ENCODE measurements at places on chromosomes 4 and X.

DNA sequence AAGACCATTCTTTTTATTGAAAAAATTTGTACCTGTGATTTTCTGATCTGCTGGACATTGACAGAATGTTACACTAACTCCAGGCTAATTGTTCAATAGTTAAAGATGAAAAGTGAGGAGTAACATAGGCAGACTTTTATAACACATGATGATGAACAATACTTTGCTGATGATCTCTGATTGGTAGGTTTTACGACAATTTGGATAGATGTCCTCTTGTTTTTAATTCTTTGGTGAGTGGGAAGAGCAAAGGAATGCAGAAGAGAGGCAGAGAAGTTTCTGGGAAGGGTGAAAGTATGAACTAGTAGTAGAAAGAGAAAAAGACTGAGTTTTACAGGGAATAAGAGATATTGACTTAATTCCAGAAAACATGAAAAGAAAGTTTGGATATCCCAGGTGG, 267.3 kb upstream of the HAND2 start:
- no peak for DNase-seq

DNA sequence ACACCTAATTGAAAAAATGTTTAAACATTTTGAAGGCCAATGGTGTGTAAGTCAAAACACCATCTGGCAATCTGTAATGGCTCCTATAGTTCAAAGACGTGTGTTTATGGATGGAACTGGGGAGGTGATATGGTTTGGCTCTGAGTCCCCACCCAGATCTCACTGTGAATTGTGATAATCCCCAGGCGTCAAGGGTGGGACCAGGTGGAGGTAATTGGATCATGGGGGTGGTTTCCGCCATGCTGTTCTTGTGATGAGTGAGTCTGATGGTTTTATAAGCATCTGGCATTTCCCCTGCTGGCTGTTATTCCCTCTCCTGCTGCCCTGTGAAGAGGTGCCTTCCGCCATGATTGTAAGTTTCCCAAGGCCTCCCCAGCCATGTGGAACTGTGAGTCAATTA, 52.2 kb downstream of the ADRA2C start:
- no peak for DNase-seq

GRCh38 chr4:74283614-74284013, 24.7 kb upstream of the EPGN start:
- no peak for DNase-seq

GRCh38 chr4:57425610-57426009, 315.4 kb upstream of the IGFBP7 start:
- DNase-seq: no peak

DNA sequence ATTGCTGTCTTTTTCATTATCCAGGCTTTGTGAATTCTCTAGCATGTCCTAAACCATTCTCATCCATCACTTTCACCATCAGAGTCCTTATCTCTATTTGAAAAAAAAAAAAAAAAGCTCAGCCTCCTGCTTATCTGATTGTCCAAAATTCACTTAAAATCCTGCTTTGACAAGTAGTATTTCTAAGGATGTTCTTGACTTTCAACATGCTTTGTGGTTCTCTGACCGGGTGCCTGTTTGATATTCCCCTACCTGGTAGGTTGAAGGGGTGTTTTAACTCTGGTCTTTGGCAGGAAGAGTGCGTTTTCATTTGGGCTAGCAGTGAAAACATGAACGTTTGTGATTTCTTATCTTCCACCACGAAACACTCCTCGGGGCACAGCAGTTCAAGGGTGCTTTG, 17.3 kb upstream of the BBS12 start:
- DNase-seq: no peak

GRCh38 chrX:13891377-13892140, 74.7 kb upstream of the GPM6B start:
- DNase-seq: no peak

- no peak for DNase-seq
Observed at GRCh38 chr4:48131736-48132135, 2.3 kb downstream of the TXK start.

DNA sequence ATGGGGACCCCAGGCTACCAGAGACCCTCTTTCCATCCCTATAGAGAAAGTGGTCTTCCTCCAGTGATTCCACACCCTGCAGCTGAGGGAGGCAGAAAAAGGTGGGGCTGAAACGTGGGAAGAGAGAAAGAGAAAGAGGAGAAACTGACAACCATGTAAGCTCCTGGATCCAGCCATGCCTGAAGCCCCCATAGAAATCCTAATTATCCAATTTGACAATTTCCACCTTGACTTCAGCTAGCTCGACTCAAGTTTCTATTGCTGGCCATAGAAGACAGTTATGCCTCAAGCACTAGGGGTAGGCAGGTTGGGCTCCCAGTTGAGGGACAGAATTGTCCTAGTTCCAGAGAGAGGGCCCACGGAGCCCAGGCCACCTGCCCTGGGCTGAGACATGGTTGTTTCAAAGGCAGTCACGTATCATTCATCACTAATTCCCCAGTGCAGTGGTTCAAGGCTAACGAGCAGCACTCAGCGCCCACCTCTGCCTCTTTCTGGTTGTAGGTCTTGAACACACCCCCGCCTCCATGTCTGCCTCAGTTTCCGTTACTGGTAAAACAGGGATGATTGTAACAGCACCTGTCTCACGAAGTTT, 39.8 kb upstream of the ASMTL start:
- DNase-seq: no peak

GRCh38 chr4:94302191-94302590, 40.4 kb downstream of the HPGDS start:
- DNase-seq: no peak

DNA sequence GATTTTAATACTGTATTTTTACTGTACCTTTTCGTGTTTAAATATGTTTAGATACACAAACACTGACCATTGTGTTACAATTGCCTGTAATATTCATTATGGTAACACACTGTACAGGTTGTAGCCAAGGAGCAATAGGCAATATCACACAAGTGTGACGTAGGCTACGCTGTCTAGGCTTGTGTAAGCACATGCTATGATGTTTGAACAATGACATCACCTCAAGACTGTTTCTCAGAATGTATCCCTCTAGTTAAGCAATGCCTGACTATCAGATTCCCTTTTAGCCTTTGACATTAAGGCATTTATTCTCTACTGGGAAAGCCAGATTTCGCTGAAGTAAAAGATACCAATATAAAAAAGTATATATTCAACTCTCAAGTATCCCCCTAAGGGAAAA, 66.2 kb downstream of the VCX3A start:
- no peak for DNase-seq

DNA sequence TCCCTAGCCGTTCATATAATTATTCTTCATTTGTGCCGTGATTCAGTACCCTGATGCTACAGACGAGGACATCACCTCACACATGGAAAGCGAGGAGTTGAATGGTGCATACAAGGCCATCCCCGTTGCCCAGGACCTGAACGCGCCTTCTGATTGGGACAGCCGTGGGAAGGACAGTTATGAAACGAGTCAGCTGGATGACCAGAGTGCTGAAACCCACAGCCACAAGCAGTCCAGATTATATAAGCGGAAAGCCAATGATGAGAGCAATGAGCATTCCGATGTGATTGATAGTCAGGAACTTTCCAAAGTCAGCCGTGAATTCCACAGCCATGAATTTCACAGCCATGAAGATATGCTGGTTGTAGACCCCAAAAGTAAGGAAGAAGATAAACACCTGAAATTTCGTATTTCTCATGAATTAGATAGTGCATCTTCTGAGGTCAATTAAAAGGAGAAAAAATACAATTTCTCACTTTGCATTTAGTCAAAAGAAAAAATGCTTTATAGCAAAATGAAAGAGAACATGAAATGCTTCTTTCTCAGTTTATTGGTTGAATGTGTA, 7.0 kb downstream of the SPP1 start:
- no peak for DNase-seq

- no peak for DNase-seq
Observed at GRCh38 chrX:48558271-48558670, 16.0 kb upstream of the RBM3 start.

DNA sequence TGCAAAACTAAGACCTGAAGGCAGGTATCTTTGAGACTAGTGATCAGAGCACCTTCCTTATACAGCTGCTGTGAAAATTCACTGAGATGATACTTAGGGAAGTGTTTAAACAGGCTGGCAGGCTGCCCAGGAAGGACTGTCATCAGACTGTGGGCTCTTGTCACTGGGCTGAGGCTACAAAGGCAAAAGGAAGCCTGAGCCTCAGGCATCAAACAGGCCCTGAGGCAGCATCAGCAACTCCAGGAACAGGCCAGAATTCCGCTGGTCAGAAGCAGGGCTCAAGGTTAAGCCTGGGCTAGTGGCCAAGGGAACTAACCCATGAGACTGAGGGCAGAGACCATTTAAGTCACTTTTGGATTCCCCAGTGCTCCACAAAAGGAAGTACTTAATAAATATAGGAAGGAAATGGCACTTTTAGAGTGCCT, 12.8 kb downstream of the PJA1 start:
- no peak for DNase-seq

GRCh38 chrX:122552286-122552800, 631.7 kb upstream of the GRIA3 start:
- DNase-seq: no peak

GRCh38 chr4:34182306-34182705, 2062.0 kb downstream of the ARAP2 start:
- no peak for DNase-seq

GRCh38 chr4:13298655-13299054, 185.5 kb downstream of the RAB28 start:
- DNase-seq: no peak

- DNase-seq: no peak
Observed at GRCh38 chr4:146292508-146292907, 78.2 kb downstream of the REELD1 start.

DNA sequence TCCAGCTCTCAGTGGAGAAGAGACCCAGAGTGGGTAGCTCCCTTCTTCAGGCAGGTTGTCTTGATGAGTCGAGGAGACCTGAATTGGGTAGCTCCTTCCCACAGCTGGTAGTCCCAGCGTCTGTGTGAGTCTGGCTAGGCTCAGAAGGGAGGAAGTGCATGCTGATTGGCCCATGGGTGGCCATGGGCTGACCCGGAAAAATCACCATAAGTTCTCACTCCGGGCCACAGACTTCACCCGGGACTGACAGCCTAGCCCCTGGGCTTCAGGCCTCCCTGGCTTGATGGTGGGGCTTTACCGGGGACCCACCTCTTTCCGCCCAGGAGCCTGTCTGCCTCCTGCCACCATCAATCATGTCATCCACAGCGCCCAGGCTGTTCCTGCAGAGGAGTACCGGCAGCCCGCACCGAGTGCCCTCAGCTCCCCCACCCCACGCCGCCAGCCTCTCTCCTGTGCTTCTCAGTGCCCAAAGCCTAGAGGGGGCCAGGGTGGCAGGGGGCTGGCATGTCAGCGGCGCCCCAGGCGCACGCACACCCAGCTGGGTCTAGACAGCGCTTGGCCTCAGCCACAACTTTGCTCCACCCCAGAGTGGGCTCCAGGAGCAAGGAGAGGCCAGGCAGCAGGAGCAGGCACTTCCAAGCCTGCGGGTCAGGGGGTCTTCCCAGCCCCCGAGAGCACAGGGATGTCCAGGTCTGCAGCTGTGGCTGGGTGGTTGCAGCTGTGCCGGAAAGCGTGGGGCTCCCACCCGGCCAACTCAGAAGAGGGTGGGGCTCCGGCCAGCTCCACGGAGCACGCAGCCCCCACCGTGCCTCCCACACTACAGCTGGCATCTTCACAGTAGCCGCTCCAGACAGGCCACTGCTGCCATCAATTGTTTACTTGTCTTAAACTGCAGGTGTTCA, 16.1 kb upstream of the SAT1 start:
- no peak for DNase-seq

DNA sequence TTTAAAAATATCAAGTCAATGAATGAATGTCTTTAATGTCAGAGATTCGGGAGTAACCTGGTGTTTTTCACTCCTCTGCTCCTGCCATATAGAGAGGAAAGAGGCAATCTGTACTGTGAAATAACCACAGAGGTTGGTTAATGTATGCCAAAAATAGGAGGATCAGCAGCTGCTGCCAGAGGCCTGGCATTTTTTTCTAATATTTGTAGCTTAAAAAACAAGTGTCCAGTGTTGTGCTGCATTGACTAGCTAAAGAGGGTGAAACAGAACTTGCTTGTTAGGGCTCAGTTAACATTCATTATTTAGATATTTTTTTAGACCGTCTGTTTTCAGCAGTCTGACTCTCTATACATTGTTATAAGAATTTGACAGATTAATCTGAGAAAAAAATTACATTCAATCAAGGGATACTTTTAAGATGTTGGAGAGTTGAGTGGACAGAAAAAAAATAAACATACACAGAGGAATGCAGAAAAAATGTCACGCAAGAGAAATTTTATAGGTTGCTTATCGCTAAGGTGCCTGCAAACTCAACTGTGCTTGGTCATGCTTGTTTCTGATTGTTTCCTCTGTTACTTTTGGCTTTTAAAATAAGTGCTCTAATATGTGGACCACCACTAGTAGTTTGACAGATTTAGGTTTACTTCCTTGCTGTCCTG, 392.3 kb upstream of the GALNT7 start:
- no peak for DNase-seq

DNA sequence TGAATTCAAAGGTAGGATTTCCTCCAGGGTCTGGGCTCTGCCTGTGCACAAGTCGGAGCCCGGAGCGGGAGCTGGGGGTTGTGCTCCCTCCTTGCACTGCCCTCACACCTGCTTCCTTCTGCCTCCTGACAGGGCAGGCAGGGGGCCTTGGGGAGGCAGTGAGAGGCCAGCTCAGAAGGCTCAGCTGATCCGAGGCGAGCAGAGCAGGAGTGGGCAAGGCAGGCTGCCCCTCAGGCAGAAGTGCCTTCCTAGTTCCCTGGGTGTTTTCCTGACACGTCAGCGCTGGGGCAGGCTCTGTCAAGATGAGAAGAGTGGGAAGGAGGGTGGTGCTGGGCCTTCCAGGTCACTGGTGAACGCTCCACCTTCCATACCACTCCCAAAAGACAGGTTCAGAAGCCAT, 5.5 kb upstream of the IRAK1 start:
- no peak for DNase-seq

- no peak for DNase-seq
Observed at GRCh38 chr4:110849461-110849860, 226.6 kb upstream of the PITX2 start.

- DNase-seq: no peak
Observed at GRCh38 chrX:43949669-43950068, 23.5 kb downstream of the NDP start.

- DNase-seq: no peak
Observed at GRCh38 chr4:142858965-142859364, 12.9 kb upstream of the INPP4B start.

- DNase-seq: no peak
Observed at GRCh38 chrX:50068285-50068563, 132.6 kb downstream of the AKAP4 start.

GRCh38 chrX:47573341-47574075, 8.7 kb upstream of the TIMP1 start:
- no peak for DNase-seq

DNA sequence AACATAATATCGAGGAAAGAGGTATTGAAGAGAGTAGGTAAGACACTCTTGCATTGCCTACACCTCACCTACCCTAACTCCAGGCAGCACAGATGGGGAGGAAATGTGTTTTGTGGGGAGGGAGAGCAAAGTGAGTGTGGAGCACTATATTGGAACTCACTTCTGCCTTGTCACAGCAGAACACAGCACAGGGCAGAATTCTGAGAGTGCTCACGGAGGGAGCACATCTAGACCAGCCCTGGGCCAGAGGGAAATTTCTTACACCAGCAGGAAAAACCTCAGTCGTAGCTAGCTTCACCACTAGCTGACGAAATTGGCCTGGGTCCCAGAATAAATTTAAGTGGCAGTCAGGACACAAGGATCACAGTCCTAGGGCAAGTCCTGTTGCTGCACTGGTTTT, 517.3 kb downstream of the TMA16 start:
- no peak for DNase-seq

All from right renal cortex interstitium (tissue), 3 donors.